ENCODE measurements at places on chromosomes 5 and 9.

DNA sequence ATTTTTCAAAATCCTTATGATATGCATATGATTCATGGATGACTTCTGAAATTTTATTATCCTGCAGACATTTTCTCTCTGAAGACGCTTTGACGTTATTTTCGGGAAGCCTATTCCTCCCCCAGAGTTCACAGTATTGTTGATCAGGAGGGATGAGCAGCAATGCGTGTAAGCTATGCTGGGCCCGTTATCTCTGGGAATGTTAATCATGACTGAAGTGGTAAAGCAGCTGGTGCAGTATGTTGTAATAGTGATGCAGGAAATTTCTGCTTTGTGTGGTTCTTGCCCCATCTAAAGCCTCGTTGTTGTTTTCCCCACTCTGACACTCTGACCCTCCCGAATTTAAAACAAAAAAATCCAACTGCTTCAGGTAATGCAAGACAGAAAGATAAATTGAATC is 1797.8 kb upstream of the WWC1 start:
- DNase-seq, result no peak

DNA sequence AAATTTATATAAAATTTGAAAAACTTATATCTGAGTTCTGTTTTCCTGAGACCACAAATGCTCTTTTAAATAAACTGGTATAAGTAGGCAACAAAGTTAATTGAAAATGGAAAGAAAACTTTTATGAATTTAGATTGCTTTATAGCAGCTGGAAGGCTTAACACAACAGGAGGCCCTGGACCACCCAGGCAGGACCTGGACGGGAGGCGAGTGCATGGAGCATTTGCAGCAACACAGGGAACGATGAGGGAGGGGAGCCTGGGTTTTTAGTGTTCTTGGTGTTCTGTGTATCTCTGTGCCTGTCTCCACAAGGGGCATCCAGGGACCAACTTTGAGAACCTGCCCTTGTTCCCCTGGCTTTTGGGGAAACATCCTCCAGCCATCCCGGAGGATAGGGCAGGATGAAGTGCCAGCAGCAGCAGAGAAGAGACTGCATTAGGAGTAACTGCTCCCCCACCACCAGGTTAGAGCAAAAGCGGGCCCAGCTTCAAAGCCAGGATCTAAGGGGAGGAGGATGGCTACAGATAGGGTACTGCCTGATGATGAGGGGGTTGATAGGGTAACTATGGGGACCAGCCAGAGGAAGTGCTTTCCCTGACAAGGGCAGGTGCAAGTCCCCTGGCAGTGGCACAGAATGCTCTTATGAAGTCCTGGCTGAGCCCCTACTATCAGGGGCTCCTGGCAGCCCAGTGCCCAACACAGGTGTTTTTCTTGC is 6.7 kb upstream of the SPATA31E1 start:
- no peak for DNase-seq

DNA sequence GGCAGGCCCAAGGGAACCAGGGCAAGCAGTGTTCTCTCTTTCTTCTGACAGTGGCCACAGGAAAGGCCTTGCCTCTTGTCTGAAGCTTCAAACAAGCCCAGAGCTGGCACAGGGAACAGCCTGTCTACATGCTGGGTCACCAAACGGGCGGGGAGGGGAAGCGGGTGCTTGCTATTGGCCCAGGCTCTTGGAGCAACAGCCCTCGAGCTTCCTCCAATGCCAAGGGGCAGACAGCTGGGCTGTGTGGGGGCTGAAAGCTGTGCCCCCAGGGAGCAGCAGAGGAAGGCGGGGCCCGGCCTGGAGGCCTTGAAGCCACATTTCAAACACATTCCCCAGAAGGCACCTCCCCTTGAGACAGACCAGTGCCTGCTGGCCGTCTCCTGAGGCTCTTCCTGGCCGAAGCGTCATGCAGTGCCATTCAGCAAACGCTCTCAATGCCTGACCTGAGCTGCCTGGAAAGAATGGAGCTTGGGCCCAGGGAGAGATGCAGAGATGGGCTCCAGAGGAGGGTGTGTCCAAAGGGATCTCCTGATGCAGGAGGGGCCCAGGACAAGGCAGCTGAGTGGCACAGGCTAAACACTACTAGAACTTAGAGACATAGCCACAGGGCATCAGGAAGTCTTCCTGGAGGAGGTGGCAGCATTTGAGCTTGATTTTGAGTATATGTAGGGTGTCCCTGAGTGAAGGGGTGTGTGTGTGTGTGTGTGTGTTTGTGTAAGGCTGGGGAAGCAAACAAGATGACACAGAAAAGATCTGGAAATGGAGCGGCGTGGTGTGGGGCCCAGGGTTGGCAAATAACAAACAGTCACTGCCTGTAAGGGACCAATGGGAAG is 2.5 kb downstream of the FIBCD1 start:
- DNase-seq, result no peak

- DNase-seq, result no peak
Observed at GRCh38 chr9:130488621-130489330, 44.0 kb downstream of the ASS1 start.

- no peak for DNase-seq
Observed at GRCh38 chr5:89072842-89073672, 190.1 kb upstream of the MEF2C start.

DNA sequence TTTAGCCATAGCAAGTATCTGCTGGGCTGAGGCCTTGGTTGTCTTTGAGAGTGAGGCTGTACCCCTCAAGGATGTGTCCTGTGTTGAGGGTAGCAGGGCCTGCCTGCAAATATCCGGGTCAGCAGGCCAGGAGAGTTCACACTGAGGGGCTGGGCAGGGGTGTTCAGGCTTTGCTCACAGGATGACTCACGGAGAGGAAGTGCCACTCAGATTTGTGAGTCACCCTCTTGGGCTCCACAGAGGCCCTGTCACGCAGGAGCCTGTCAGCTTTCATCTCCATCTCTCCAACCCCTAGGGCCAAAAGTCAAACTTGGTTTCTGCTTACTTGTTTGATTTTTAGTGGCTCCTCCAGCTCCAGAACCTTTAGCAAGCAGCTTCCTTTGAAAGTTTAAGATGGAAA is 211.5 kb downstream of the SEC61B start:
- peak; percentile 89 for DNase-seq

DNA sequence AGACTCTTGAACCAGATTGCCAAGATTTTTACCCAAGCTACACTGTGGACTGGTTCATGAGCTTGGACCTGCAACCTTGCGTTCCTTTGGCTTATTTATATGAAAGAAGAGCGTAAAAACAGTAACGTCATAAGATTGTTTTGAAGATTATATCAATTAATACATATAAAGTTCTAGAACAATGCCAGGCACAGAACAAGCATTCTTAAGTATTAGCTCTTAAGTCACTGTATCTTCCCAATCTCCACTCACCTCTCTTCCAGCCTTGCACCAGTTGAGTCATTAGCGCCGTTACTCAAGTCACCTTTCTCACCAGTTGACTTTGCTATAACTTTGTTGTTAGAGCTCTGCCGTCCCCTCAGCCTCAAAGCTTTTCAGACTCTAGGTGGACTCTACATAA is 415.7 kb downstream of the PLK2 start:
- DNase-seq, result no peak

DNA sequence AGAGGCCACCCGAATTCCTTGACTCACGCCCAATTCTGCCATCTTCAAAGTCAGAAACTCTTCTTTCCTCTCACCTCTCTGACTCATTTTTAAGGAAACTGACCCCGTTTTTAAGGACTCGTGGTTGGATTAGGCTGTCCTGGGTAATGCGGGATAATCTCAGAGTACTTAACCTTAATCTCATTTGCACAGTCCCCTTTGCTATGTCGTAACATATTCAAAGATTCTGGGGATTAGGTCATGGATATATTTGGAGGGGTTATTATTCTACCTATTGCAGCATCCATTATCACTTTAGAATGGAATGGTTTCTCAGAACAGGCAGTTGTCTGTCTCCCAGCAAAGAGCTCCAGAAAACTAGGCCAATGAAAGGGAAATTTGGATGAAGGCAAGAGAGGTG is 80.8 kb upstream of the IL12B start:
- DNase-seq, result no peak
